ENCODE measurements at places on chromosomes 12 and 14.
A peak's percentile ranks its signal among the peaks of the same experiment; 100 is the strongest.

DNA sequence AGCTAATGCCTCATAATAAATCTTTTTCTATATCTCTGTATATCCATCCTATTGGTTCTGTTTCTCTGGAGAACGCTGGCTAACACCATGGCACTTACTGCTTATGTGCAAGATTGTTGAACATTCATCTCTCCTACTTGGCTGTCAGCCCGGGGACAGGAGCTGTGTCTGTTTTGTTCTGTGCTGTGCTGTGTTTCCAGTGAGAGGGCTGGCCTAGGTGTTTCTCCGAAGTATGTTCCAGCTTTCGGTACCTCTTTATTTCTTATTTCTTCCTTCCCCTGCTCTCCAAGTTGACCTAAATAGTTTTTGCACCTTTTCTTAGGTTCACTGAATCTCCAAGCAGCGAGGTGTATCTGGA is 18.8 kb upstream of the NR4A1 start:
- peak overlapping the region; percentile 95 for H3K27ac ChIP-seq
- DNase-seq = no peak
- peak overlapping the region; percentile 49 for H3K4me3 ChIP-seq

DNA sequence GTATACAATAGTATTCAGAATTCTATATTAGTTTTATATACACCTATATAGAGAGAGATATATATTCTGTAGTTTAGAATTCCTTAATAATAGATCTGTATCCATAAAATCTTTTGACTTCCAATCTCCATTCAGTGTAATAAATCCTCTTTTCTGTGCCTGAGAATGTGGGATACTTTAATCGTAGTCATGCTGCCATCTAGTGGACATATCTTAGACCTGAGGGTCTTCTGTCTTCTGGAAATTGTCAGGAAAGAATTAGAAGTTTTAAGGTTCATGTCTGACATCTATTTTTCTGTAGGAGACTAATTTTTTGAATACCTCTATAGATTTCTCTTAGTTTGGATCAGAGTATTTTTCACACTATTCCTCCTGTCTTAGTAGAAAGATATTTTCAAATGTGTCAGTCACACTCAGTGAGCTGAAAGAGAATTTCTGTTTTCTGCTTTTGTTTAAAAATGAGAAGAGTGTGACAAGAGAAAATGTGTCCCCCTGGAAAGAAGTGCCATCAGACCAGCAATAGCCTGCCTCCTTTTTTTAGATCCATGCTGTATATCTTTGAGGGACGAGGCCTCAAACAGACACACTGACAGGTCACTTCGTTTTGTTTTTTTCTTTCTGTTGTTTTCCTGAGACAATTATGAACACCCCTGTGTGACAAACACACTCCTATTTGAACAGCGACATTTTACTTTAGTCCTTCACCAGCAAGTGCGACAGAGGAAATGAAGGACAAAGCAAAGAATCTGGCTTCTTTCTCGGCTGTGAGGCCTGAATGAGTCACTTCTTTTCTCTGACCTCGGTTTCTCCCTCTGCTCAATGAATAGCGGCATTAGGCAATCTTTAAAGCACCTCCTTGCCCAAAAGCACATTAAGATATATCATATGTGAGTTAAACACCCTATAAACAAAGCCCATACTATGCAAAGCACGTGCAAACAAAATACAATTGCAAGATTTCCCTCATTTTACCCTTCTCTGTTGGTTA is 96.3 kb downstream of the GALC start:
- H3K4me1 ChIP-seq = no peaks in the 10 kb centered on the region
- no peak overlapping the region for H3K27ac ChIP-seq
- H3K4me3 ChIP-seq = no peak overlapping the region
- H3K36me3 ChIP-seq = no peaks in the 10 kb centered on the region
- peaks cover 22% of the 10 kb centered on the region for H3K27me3 ChIP-seq

GRCh38 chr12:1107669-1108068 is 116.6 kb downstream of the ERC1 start:
- no peaks in the 10 kb centered on the region for H3K4me1 ChIP-seq
- no peaks in the 10 kb centered on the region for H3K27me3 ChIP-seq
- H3K4me3 ChIP-seq = no peak overlapping the region
- peaks cover 25% of the 10 kb centered on the region for H3K36me3 ChIP-seq
- DNase-seq = no peak
- no peak overlapping the region for H3K27ac ChIP-seq

DNA sequence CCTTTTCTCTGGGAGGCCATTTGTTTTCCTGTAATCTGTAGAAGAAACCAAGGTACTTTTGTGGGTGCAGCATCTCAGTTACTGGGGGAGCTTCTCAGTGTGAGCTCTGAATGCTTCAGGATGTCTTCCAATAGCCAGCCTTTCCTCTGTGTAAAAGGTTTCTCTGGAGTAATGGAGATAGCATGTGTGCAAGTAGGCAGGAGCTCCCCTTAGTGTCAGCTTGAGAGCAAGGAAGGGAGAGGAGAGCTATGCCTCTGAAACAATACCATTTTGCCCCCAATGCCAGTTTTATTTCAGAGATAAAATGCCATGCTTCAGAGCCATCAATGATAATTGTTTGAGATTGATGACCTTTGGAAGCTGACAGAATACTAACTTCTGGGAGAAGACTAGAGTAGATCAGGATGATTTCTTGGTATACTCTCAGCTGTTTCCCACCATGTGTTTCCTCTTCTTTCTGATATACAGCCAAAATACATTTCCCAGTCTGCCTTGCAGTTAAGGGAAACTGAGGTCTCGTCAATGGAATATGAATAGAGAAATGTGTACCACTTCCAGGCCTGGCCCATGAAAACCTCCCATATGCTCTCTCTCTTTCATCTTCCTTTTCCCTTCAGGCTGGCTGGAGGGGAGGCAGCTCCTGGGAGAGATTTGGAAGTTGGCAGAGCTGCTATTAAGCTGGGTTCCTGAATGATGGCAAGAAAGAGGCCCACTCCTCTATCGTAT is 125.7 kb downstream of the CRADD start:
- H3K27me3 ChIP-seq = no peaks in the 10 kb centered on the region
- peaks cover 17% of the 10 kb centered on the region for H3K4me1 ChIP-seq
- H3K4me3 ChIP-seq = no peak overlapping the region
- no peaks in the 10 kb centered on the region for H3K36me3 ChIP-seq

DNA sequence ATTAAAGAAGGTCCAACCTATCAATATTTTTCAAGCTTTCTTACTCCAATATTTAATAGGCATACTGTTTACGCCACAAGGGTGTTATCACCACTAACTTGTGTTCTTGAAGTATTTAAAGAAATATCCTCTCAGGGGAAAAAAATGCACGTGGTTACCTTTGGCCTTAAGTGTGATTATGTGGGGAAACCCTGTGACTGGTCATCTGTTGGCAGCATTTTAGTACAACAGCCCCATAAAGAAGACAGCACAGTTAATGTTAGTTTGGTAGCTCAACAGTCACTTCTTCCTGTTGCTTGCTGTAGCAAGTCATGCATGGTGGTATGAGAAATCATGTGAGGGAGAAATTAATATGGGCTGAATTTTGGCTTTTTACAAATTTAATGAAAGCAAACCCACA is 1021.5 kb upstream of the TMEM132C start:
- no peak overlapping the region for H3K4me3 ChIP-seq
- H3K27me3 ChIP-seq = no peaks in the 10 kb centered on the region

- H3K27me3 ChIP-seq = no peaks in the 10 kb centered on the region
- H3K4me1 ChIP-seq = no peaks in the 10 kb centered on the region
- H3K4me3 ChIP-seq = no peak overlapping the region
- no peak overlapping the region for H3K27ac ChIP-seq
Observed at GRCh38 chr12:16238661-16239060, 38.8 kb downstream of the SLC15A5 start.

- no peak overlapping the region for H3K27ac ChIP-seq
- no peak overlapping the region for H3K4me3 ChIP-seq
- no peak for DNase-seq
- no peaks in the 10 kb centered on the region for H3K27me3 ChIP-seq
Observed at GRCh38 chr12:49524660-49525324, 14.0 kb upstream of the KCNH3 start.

- no peak overlapping the region for H3K4me3 ChIP-seq
- no peak overlapping the region for H3K27ac ChIP-seq
- peaks cover 85% of the 10 kb centered on the region for H3K36me3 ChIP-seq
- no peak for DNase-seq
Observed at GRCh38 chr12:109192358-109192757, 76.0 kb downstream of the ACACB start.

- H3K36me3 ChIP-seq = no peaks in the 10 kb centered on the region
- peak overlapping the region; percentile 76 for H3K4me3 ChIP-seq
- H3K27me3 ChIP-seq = no peaks in the 10 kb centered on the region
- H3K27ac ChIP-seq = peak overlapping the region; percentile 24
Observed at GRCh38 chr14:23550812-23551265, 726 bp downstream of the ZFHX2 start.

DNA sequence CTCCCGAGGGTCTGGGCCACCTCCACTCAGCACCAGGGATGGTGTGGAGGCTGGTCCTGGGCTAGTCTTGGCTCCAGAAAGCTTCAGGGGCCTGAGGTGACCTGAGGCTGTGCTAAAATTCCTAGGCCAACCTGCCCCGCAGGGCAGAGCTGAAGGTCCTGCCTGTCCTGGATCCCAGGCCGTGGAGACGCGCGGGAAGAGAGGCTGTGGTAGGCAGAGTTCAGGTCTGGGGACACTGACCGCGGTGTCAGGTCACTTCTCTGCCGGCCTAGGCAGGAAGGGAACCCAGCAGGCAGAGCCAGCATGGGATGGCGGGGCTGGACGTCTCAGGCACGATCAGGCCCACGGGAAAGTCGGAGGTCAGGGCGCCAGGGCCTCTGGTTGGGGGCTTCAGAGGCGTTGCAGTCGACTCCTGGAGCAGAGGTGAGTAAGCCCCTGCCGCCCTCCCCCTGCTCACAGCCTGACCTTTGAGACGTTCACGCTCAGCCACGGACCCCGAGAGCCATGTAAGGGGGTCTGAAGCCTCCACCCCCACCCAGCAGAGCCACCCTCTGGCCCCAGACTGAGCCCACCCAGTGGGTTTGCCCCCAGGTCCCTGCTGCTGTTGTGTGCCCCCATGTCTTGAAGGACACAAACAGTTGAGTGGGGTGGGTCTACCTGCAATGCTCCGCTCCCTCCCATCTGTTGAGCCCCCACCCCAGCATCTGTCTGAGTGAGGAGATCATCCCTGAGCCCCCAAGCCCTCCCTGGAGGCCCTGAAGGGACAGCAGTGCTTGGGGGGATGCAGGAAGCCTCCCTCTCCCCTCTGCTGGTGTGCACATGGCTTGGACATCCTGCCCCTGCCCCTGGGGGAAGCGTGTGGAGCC is 142.7 kb downstream of the KIF26A start:
- no peaks in the 10 kb centered on the region for H3K4me1 ChIP-seq
- no peaks in the 10 kb centered on the region for H3K36me3 ChIP-seq
- H3K4me3 ChIP-seq = no peak overlapping the region
- DNase-seq = peak; percentile 42
